ENCODE measurements at places on chromosomes 6 and 20. TPM values are rescaled to one million over a fixed set of nuclear protein-coding genes. Genes with fewer than 3 reads are reported as not detected.

WFDC10B gene
- total RNA-seq, result not detected

GRCh38 chr6:164252948-164253347, 838.4 kb downstream of the QKI start:
- DNase-seq, result no peak

DNA sequence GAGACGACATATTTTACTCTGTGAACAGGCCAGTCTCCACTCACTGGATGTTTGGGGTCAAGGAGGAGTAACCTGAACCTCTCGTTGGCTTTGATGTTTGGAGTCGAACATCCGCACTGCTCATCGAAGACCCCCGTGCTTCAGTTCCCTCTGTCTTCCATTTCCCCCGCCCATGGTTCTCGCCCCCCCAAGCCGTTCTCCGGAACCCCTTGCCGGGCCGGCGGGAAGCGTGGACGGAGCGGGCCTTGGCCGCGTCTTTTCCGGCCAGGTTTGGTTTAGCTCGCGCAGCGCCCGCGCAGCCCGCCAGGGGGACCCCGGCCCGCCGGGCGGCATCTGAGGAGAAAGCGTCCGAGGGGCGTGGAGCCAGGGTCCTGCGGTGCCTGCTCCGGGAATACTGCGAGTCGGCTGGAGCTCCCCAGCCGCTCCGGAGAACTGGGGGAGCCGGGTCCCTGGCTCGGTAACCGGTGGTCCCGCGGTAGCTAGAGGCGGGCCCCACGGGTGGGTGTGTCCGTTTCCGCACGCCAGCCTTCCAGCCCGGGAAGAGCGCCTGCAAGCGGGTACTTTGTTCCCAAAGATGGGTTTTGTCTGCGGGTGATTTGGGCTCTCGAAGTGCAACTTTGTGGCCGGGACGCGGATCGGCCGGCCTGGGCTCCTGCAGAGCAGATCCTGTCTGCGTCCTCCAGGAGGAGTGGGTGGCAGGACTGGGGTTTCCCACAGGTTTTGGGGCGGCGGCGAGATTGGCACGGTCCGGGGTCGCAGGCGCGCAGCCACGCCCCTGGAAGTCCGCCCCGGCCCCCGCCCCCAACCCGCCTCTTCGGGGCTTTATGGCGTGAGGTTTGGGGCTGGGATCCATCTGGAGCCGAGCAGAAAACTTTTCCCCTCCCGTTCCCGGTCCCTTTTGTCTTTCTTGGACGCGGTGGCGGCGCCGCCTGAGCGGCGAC, at the start of gene TMEM200A:
TSS of gene TMEM200A (plus strand) at position 852 of the 941 bp plus-strand sequence. CDS start 74,406 bp downstream, outside the sequence.
- DNase-seq, result peak; percentile 80

DNA sequence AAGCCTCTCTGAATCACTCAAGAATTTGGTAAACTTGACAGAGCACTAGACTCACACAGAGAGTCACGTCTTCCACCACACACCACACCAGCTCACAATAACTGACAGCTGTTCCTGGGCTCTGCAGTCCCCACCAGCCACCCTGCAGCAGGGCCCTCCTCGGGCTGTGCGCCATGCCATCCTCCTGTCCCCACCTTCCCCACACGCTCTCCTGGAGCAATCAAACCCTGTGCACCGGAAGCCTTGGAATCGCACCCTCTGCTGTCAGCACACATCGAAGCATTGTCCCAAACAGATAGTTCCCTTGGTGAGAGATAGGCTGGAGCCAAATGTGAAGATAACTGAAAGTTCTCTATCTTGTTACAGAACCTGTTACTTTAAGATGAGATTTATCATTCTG, 191.0 kb downstream of the TBXT start:
- DNase-seq, result no peak

GRCh38 chr6:124400261-124400999, 561.8 kb upstream of the RNF217 start:
- DNase-seq, result no peak

Data from uterus (tissue), 4 donors.